ENCODE measurements at places on chromosomes 12 and 14. TPM values are rescaled to one million over a fixed set of nuclear protein-coding genes. Genes with fewer than 3 reads are reported as not detected.
A peak's percentile ranks its signal among the peaks of the same experiment; 100 is the strongest.

Gene PITPNM2
- total RNA-seq = 3.4 TPM

Gene RNASE3
- not detected for total RNA-seq

DNA sequence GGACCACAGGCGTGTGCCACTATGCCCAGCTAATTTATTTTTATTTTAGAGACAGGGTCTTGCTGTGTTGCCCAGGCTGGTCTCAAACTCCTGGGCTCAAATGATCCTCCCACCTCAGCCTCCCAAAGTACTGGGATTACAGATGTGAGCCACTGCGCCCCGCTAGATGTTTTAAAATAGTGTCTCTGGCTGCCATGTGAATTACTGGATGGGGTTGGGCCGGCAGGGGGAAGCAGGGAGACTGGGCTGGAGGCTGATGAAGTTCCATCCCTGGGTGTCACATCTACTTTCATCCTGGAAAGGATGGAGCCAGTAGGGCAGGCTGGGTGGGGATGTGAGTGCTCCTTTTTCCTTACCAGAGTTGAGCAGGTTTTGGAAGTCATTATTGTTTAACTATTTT, 46.1 kb downstream of the DNAH10 start:
- DNase-seq = peak; percentile 36

DNA sequence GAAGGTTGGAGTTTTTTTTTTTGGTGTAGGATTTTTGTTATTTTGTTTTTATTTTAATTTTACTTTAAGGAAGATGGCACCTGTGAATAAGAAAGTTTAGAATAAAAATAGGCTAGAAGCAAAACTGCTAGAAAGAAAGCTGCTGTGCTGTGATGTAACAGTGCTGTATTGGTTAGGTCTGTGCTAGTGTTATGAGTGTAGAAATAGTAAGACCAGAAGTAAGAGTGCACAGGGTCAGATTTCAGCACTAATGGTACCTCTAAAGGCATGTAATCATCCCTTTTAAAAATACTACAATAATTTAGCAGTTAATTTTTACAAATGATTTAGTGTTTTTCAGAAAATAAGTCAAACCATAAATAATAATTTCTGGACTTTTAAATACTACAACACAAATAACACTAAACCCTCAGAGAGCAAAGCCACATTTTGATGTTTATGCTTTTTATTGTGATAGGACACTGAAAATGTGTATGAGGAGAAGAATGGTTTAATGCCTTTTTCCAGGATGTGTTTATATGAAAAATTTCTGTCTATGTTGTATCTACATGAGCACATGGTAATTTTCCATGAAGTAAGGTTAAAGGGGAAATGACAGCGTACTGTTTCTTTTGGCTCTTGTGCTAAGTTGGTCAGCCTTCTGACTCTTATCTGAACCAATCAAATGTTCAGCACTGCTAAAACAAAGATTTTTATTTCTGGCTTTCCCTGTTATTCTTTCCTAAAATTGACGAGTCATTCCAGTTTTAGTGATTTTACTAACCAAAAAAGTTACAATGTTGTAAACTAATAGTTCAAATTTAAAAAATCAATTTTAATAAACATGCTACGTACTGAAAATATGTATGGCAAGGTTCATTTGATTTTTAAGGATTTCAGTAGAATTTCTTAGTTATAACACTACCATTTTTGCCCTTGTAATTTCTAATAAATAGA, 96.1 kb downstream of the PPHLN1 start:
- DNase-seq = peak; percentile 66

Data from NCI-H460 (cell line).